K562 (cell line): ENCODE measurements at places on chromosomes 16 and 17. TPM values are rescaled to one million over a fixed set of nuclear protein-coding genes. Genes with fewer than 3 reads are reported as not detected.

The TMC7 gene
- total RNA-seq = 1.5 TPM in 2 replicates

GRCh38 chr16:22023505-22023904, 15.6 kb downstream of the MOSMO start:
- no peaks in the 10 kb centered on the region for H3K4me1 ChIP-seq
- H3K36me3 ChIP-seq = no peaks in the 10 kb centered on the region; the same call in 2 of the 3 replicates
- H3K4me3 ChIP-seq = no peak overlapping the region
- no peaks in the 10 kb centered on the region for H3K27me3 ChIP-seq
- no peak for DNase-seq
- no peak overlapping the region for H3K27ac ChIP-seq

DNA sequence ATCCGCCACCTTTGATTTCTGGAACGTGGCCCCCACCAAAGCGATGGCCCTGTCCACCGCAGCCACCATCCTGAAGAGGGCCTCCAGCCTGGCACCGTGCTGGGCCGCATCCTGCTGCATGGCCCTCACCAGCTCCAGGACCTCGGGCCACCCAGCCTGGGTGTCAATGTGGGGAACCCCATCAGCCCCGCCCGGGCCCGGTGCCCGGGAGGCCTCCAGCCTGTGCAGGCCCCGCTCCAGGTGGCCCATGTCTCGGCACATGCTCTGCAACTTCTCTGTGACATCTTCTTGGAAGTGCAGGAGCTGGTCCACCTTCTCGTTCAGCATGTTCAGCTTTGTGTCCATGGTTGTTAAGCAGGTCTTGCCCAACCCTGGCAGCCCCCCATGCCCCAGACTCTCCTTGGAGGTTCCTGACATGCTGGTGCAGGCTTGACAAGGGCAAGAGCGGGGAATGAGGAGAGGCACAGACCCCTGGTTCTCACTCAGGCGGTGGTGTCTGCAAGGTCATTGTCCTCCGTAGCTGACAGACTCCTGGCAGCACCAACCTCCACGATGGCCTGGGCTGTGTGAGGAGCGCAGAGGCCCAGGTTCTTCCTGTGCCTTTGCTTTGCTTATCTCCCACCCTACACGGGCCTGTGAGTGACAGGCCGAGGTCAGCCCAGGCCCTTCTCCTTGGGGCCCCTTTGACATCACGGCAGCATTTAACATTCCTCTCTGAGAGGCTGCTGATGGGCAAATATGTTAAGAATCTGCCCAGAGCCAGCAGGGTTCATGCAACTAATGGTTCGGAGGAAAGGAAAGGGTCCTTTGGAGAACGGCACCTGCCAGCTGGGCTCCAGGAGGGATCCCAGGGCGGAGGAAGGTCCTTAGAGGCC, at the start of gene MYLK3:
Gene MYLK3, minus strand, starts transcription at position 568 of the 875 bp plus-strand sequence. Its CDS starts 151 bp downstream, at position 417.
- no peaks in the 10 kb centered on the region for H3K36me3 ChIP-seq
- H3K27me3 ChIP-seq = no peaks in the 10 kb centered on the region
- H3K4me1 ChIP-seq = peaks cover 30% of the 10 kb centered on the region
- H3K27ac ChIP-seq = peak within 1 kb of the TSS; percentile 40; the same call in 2 of the 3 replicates
- peak; percentile 42 for DNase-seq
- H3K4me3 ChIP-seq = peak within 1 kb of the TSS; percentile 25

- DNase-seq = no peak
- no peak overlapping the region for H3K4me3 ChIP-seq
- H3K4me1 ChIP-seq = no peaks in the 10 kb centered on the region
- no peaks in the 10 kb centered on the region for H3K36me3 ChIP-seq
- H3K27ac ChIP-seq = no peak overlapping the region
- peaks cover 15% of the 10 kb centered on the region; the same call in 1 of the 3 replicates for H3K27me3 ChIP-seq
These were observed 39.7 kb downstream of the CACNG4 start for GRCh38 chr17:67004181-67004580.

DNA sequence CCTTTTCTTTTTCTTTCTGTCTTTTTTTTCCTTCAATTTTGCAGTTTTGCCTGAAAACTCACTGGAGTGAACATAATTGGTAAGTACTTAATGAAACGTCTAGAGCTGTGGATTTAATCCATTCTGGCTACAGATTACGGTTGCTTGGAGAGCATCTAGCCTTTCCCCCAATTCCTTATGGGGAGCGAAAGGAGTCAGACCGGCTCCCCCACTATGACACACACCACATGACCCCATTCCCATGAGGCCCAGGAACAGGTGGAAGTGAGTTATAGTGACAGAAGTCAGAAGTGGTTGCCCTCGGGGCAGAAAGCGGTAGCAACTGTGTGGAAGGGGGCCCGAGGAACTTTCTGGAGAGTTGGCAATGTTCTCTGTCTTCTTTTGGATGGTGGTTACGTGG, 41.2 kb downstream of the EMP2 start:
- H3K36me3 ChIP-seq = no peaks in the 10 kb centered on the region
- no peaks in the 10 kb centered on the region for H3K4me1 ChIP-seq
- H3K27ac ChIP-seq = no peak overlapping the region
- no peak for DNase-seq

DNA sequence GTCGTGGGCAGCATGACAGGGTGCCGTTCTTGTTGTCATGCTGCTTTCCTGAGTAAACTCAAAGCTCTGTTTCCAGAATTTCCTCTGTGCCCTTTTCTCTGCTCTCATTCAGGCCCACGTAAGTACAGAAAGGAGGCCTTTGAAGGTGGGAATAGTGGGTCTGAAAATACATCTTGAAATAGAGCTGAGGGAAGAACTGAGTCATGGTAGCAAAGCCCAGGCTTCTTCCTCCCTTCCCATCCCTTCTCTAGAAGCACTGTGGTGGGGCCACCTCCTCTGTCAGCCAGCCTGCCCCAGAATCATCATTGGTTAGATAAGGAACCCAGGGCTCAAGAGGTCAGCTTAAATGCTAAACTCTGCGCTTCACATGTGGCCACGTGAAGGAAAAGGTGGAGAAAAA, 9.4 kb downstream of the CTRL start:
- peak; percentile 75 for DNase-seq
- no peak overlapping the region for H3K4me3 ChIP-seq
- no peaks in the 10 kb centered on the region; the same call in 2 of the 3 replicates for H3K36me3 ChIP-seq
- peak overlapping the region; percentile 49; the same call in 1 of the 3 replicates for H3K27ac ChIP-seq

DNA sequence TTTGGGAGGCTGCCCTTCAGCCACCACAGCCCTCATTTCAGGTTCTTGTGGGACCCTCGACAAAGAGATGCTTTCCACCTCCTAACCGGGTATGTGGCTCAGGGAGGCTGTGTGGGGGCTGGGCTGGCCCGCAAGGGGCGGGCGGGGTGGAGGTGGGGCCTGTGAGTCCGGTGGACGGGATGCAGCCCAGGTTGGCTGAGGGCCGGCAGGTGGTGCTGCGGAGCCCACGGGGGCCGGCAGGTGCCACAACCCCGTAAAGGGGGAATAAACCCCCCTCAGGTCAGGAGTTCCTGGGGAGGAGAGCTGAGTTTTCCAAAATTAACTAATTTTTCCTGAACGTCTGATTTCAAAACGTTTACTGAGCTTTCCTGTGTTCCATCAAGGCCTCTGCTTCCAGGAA, 4.9 kb upstream of the CIAO3 start:
- peaks cover 48% of the 10 kb centered on the region for H3K4me1 ChIP-seq
- DNase-seq = peak; percentile 88
- H3K27ac ChIP-seq = no peak overlapping the region
- no peaks in the 10 kb centered on the region for H3K27me3 ChIP-seq
- H3K4me3 ChIP-seq = no peak overlapping the region

The SYCE1L gene
- total RNA-seq = 2.7 and 3.4 TPM in 2 replicates

- peak; percentile 48 for DNase-seq
- no peaks in the 10 kb centered on the region for H3K27me3 ChIP-seq
- no peaks in the 10 kb centered on the region for H3K36me3 ChIP-seq
- H3K4me3 ChIP-seq = no peak overlapping the region
These were observed 25.9 kb downstream of the MYH3 start for GRCh38 chr17:10631048-10631700.

The KCNG4 gene
- total RNA-seq = not detected in 2 replicates

The CSH1 gene
- total RNA-seq = not detected in 2 replicates

GRCh38 chr17:28575126-28575795, 1.4 kb downstream of the ALDOC start:
- no peak for DNase-seq
- peaks cover 62% of the 10 kb centered on the region for H3K36me3 ChIP-seq
- no peaks in the 10 kb centered on the region for H3K27me3 ChIP-seq
- no peak overlapping the region for H3K27ac ChIP-seq

DNA sequence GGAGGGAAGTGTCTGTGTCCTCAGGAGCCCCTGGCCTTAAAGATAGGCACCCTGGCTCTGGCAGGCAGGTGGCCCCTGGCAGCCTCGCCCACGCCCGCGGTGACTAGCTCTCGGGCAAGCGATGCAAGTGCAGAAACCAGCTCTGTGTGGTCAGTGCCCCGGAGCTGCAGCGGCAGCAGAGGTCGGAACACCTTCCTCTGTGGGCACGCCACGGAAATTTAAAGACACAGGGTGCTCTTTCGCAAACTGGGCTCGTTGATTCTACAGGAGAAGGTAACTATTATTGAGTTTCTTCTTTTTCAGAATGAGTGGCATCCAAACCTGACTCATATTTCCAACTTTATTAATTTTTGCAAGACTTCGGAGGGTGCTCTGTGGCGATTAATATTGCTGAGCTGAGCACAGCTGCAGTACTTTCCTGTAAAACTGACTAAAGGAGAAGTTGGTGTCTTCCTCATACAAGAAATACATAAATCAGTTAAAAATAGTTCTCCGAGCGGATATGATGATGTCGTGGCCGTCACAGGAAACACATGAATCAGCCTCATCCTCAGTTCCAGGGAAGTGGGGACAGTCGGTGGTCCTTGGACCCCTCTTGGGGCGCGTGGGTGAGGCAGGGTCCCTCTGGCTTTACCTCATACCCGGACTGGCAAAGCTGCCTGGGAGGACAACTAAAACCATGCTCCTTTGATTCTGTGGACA, 120.2 kb downstream of the METRNL start:
- peaks cover 34% of the 10 kb centered on the region for H3K27me3 ChIP-seq
- no peak for DNase-seq
- H3K27ac ChIP-seq = no peak overlapping the region
- H3K4me1 ChIP-seq = no peaks in the 10 kb centered on the region

DNA sequence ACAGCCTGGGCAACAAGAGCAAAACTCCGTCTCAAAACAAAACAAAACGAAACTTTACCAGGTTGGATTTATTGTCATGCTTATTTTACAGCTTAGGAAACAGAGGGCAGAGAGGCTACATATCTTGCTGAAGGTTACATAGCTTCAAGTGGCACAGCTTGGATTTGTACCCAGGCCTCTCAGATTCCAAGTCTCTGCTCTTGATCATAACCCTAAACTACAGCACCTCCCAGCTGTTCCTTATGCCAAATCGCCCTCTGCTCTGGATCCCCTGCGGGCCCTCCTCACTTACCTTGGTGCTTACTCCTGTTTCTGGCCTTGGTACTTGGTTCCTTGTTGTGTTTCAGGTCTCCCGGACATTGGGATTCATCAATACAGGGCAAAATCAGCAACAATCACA, 11.7 kb upstream of the CUEDC1 start:
- DNase-seq = no peak
- H3K27ac ChIP-seq = no peak overlapping the region
- no peak overlapping the region for H3K4me3 ChIP-seq

The ST6GALNAC2 gene
- not detected in 2 replicates for total RNA-seq

- no peak overlapping the region for H3K27ac ChIP-seq
- no peaks in the 10 kb centered on the region for H3K27me3 ChIP-seq
- no peaks in the 10 kb centered on the region for H3K36me3 ChIP-seq
- H3K4me3 ChIP-seq = no peak overlapping the region
- no peaks in the 10 kb centered on the region; the same call in 1 of the 2 replicates for H3K4me1 ChIP-seq
These were observed 126.2 kb upstream of the WSCD1 start for GRCh38 chr17:5943982-5944381.

DNA sequence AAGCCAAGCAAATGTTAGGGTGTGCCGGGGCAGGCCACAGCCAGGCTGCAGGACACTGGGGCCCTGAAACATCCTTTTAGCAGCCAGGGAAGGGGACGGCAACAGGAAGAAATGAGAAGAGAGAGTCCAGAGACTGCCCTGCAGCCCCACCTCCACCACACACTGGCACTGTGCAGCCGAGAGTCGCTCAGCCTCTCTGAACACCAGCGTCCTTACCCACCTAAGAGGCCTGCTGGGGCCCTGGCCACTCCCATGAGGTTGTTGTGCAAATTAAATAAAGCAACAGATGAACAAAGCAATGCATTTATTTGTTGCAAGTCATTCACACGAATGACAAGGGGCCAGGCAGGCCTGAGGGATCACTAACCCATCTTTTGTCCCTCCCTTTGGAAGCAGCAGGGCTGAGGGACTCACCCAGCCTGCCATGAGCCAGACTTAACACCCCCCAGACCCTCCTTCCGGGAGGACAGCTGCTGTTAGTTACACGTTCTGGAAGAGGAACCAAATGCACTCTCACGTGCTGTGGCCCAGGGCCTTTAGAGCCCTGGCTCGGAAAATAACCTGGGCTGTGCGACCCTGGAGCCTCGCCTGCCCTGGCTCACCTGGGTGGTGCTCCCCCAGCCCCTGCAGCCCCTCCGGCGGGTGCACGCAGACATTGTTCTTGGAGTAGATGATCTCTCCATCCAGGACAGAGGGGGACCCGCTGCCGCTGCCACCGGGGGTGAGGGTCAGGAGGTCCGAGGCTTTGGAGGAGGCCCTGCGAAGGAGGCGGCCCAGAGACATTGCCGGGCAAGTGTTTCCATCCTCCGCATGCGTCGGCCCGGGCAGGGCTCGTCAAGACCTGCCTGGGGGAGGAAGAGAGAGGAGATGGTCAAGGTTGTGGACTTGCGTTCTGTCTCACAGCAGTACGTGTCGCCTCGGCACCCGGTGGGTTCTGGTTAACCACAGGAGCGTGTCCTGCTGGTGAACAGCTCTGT, 22.6 kb downstream of the TBC1D16 start:
- peaks cover 33% of the 10 kb centered on the region for H3K27me3 ChIP-seq
- H3K4me1 ChIP-seq = no peaks in the 10 kb centered on the region
- H3K4me3 ChIP-seq = no peak overlapping the region
- H3K27ac ChIP-seq = no peak overlapping the region
- DNase-seq = no peak
- H3K36me3 ChIP-seq = no peaks in the 10 kb centered on the region

DNA sequence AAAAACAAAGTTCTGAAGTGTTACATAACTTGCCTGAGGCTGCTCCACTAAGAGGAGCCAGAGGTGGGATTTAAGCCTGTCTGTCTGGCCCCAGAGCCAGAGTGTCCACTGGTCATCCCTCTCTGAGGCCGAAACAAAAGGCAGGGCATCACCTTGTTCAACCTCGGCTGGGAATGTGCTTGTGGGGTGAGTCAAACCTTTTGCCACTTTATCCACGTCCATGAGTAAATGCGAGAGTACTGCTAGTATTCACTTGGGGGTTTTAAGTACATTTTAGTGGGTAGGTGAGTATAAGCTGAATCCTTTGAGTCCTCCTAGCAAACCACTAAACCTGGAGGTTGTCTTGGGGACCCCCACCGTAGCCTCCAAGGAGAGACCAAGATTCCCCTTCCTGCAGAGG, 103.5 kb downstream of the STX8 start:
- no peak overlapping the region for H3K27ac ChIP-seq
- no peaks in the 10 kb centered on the region; the same call in 1 of the 2 replicates for H3K27me3 ChIP-seq
- H3K36me3 ChIP-seq = no peaks in the 10 kb centered on the region
- H3K4me3 ChIP-seq = no peak overlapping the region
- no peaks in the 10 kb centered on the region for H3K4me1 ChIP-seq

GRCh38 chr17:82689077-82689476, 9.4 kb downstream of the RAB40B start:
- H3K4me3 ChIP-seq = no peak overlapping the region
- H3K36me3 ChIP-seq = no peaks in the 10 kb centered on the region
- peaks cover 14% of the 10 kb centered on the region for H3K4me1 ChIP-seq
- no peak overlapping the region for H3K27ac ChIP-seq

GRCh38 chr16:67302970-67303369, 23.6 kb downstream of the KCTD19 start:
- DNase-seq = peak; percentile 30
- H3K4me3 ChIP-seq = no peak overlapping the region
- H3K4me1 ChIP-seq = no peaks in the 10 kb centered on the region
- no peak overlapping the region for H3K27ac ChIP-seq
- no peaks in the 10 kb centered on the region for H3K36me3 ChIP-seq
- peaks cover 10% of the 10 kb centered on the region for H3K27me3 ChIP-seq

The CLEC3A gene
- total RNA-seq = not detected in 2 replicates
